ENCODE measurements at places on chromosomes 3 and 15.

GRCh38 chr3:114760679-114761078, 386.4 kb downstream of the ZBTB20 start:
- no peak for DNase-seq

DNA sequence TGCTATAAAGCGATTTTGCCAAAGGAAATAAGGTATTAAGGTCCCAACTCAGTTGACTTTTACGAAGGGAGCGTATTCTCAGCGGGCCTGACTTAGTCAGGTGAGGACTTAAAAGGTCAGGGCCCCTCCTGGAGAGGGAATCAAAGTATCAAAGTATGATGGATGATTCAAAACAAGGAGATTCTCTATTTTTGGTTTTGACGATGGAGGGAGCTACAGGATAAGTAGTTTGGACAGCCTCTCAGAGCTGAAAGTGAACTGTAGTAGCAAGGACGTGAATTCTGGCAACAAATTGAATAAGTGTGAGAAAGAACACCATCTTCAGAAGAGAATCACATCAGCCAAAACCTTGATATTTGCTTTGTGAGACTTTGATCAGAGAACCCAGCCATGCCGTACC, 1186.5 kb downstream of the SI start:
- DNase-seq: no peak

DNA sequence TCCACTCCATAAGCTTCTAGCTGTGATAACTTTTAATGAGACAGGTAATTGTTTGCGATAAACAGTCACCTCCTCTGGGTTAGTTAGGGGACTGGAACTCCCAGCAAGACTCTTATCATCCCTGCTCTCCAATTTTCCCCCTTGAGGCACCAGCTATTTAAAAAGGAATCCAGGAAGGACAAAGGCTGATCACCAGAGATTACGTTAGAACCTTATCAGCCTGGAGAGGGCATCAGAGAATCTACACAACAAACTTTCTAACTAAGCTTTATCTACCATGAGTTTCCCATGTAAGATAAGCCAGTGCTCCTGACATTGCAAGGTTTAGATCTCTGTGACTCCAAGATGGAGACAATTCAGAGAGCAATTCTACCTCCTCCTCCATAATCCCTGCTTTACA, 31.3 kb downstream of the GPR176 start:
- peak; percentile 19 for DNase-seq

- no peak for DNase-seq
Measured at GRCh38 chr3:101548527-101549105, 13.1 kb upstream of the TRMT10C start.

- DNase-seq: no peak
Measured at GRCh38 chr3:149081772-149082171, 4.6 kb downstream of the HLTF start.

DNA sequence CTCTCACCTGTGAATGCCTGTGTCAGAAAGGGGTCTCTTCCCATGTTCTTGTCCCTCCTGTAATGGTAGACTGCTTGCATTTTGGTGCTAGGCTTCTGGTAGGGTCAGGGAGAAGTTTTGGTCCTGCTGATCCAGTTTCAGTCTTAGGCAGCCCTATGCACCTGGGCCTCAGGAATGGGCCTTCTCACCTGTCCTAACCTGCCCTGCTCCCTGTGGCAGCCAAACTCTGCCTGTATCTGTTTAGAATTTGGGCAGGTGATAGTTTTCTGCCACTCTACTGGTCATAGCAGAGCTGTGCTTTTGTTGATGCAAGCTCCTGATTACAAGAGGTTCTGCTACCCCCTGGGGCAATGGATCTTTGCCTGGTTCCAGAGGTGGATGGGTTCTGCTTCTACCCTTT, 118.7 kb downstream of the PLCL2 start:
- DNase-seq: no peak

DNA sequence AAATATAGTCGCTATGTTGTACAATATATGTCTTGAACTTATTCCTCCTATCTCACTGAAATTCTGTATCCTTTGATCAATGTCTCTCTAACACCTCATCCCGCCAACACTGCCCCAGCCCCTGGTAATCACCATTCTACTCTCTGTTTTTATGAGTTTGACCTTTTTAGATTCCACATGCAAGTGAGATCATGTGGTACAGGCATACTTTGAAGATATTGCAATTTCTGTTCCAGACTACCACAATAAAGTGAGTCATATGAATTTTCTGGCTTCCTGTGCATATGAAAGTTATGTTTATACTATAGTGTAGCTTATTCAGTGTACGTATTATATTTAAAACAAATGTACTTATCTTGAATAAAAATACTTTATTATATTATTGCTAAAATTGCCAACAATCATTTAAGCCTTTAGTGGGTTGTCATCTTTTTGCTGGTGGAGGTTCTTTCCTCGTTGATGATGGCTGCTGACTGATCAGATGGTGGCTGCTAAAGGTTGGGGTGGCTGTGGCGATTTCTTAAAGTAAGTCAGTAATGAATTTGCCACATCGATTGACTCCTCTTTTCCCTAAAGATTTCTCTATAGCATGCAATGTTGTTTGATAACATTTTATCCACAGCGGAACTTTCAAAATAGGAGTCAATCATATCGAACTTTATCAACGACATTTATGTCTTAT, 257.2 kb downstream of the NFKBIZ start:
- no peak for DNase-seq

GRCh38 chr3:71360180-71360579, 223.3 kb downstream of the FOXP1 start:
- DNase-seq: no peak

DNA sequence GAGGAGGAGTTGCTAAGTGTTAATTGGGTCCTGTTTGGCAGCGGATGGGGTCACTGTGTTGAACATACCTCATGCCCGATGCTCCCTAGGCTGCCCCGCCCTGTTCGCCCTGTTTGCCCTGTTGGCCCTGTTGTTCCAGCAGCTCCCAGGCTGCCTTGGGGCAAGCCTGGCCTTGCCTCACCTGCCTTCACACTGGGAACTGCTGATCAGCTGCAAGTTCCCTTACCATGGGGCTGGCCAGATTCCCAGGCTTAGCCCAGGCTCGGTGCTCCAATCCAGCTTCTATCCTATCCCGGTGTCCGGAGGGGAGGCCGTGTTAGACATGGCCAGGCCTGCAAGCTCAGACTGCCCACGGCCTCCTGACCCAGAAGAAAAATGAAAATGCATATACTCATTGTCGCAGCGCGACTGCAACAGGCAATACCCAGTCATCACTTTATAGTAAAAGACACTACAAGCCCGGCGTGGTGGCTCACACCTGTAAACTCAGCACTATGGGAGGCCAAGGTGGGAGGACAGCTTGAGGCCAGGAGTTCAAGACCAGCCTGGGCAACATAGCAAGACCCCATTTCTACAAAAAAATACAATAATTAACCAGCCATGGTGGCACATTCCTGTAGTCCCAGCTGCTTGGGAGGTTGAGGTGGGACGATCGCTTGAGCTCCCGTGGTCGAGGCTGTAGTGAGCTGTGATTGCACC, 42.9 kb upstream of the ZNF710 start:
- DNase-seq: no peak

DNA sequence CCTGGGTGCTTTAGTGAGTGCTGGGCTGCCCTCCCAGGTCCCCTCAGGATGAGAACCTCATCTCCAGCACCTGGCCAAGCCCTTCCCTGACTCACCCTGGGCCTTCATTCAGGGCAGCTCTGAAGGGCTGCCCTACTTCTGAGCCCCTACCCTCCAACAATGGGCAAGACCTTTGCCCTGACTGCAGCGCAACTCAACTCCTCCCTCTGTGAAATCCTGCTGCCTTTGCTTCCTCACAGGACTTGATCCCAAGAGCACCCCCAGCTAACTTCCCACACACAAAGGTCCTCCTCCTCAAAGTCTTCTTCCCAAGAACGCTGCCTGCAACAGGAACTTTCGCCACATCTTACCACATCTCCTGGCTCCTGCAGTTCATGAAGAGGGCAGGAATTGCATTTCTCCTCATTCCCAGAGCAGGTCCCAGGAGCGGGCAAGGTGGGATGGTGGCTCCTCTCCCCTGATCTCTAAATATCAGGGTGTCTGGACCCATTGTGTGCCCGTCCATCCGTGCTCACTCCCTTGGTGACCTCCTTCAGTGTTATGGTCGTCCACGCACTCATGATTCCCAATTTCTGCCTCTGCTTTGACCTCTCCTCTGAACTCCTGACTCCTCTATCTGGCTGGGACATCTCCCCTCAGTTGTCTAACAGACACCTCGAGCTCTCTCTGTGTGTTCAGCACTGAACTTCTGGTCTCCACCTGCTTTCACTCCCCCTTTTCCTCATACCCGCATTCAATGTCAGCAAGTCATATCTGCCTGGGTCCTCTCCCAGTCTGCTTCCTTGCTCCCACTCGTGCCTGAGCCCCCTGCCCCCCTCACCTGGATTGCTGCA, 4.5 kb upstream of the SSUH2 start:
- DNase-seq: no peak

DNA sequence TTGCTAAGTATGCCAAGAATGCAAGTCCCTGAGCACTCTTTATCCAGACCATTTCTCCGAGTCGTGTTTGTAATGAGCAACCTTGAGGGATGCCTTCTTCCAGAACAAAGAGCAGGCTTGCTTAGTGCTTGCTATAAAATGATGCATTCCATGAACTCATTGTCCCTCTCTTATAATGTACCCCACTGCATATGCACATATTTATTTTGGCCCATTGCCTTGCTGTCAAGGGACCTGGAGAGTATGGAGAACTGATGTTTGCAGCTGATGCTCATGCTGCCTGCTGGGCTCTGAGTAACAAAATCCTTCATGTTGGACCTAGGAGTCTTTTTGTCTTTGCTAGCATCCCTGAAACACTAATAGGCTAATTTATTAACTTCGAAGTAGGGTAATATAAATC, 97.8 kb upstream of the AADACL2 start:
- no peak for DNase-seq

DNA sequence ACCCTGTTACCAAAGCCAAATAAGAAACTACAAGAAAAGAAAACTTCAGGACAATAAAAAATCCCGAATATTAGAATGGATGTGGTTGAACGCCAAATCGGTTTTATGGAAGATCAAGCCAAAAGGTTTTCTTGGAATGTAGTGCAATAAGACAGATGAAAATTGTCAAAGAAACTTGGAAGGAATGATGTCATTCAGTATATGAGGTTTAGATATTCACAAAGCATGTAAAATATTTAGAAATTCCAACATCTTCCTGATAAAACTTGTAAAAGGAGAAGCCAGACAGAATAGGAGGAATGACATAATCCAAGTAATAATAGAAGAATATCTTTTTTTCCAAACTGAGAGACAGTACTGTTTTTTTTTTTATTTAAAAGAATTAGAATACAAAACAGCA, 130.3 kb upstream of the ZPLD1 start:
- no peak for DNase-seq

GRCh38 chr3:127484601-127485388, 105.7 kb downstream of the TPRA1 start:
- DNase-seq: no peak

GRCh38 chr15:67785431-67785830, 39.9 kb upstream of the SKOR1 start:
- DNase-seq: no peak

DNA sequence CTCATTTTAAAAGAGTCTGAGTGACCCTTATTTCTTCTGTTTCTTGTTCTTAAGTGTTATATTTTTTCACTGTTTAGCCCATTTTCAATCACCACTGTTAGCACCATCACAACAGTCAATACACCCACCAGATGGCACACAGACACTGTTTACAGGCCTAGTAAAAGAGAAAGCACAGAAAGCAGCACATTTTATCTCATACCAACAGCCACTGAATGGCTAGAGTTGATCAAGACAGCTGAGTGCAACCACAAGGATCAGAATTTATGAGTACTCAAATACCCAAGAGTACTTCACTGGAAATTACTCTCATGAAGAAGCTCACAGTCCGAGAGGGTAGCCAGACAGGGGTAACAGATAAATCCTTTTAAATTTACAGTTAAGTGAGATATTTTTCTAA, 127.0 kb downstream of the TFDP2 start:
- DNase-seq: peak; percentile 18

DNA sequence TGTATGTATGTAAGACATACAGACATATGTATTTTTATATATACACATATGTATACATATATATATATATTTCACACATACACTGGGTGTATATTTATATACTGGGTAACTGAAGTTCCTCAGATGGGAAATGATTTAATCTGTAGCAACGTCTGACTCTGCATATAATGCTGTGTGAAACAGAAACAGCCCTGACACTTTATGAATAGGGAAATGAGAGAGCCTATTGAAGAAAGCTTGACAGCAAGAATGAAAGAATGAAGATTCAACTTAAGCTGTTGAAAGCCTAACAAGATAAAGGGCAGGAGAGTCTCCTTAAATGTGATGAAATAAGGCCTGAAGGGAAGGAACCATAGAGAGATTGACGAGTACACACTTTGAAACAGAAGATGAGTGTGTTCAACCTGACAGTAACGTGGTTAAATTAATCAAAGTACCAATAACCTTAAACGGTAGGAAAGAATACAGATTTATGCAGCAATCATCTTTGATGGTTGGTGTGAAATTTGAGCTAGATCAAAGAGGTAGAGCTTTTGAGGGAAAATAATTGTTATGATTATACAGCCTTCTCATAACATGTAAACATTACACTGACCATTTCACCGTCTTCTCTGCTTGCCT, 169.9 kb downstream of the MECOM start:
- DNase-seq: no peak

- no peak for DNase-seq
Measured at GRCh38 chr3:36455406-36455805, 75.1 kb downstream of the STAC start.

GRCh38 chr3:159734681-159735080, 254.0 kb upstream of the IL12A start:
- no peak for DNase-seq

- DNase-seq: no peak
Measured at GRCh38 chr15:100227781-100228180, 114.0 kb downstream of the ADAMTS17 start.

GRCh38 chr3:71651625-71652024, 68.1 kb upstream of the FOXP1 start:
- no peak for DNase-seq

- no peak for DNase-seq
Measured at GRCh38 chr15:64923546-64923945, 11.8 kb downstream of the ANKDD1A start.

- no peak for DNase-seq
Measured at GRCh38 chr3:46406443-46406787, 451 bp downstream of the CCR5AS start.

- DNase-seq: no peak
Measured at GRCh38 chr3:38586546-38587520, 62.7 kb downstream of the SCN5A start.

- no peak for DNase-seq
Measured at GRCh38 chr3:127439621-127440020, 150.9 kb downstream of the TPRA1 start.

DNA sequence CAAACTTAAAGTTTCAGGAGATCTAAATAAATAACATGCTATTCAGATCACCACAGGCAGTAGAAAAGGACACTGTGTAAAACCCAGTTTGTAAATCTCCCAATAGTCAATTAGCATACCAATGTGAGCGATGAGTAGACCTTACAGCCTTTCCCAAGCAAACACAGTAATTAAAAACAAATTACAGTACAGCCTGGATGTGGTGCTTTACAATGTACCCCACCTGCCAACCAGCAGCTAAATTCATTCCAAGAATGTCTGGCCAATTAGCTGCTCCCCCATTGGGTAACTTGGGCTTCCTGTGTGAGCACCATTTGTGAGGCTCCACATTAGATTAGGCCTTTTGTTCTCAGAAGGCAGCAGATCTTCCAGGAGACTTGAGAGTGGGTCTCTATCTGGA, 635.0 kb downstream of the TBL1XR1 start:
- peak; percentile 19 for DNase-seq

- peak; percentile 6 for DNase-seq
Measured at GRCh38 chr3:170603770-170604510, 18.1 kb upstream of the SLC7A14 start.

- peak; percentile 11 for DNase-seq
Measured at GRCh38 chr15:92586383-92586942, 69.1 kb downstream of the FAM174B start.
